ENCODE measurements at places on chromosomes 1 and 21.

DNA sequence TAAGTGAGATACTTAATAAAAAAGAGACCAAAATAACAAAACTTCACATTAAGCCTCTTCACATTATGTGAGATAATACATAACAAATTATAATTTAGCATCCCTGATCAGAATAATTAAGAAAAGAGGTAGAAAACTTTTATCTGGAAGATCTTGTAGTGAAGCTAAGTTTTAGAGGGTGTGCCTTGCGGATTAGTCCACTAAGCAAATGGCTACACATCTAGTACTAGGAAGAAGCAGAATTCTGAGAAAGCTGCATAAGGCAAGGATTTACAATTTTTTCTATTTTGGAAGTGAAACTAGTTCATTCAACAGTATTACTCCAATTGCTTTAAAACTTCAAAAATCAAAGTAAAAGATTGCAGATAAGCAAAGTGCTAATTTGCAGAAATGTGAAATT lies 3.5 kb downstream of the YOD1 start:
- no peak for DNase-seq

GRCh38 chr1:12121212-12122003 lies 45.4 kb upstream of the TNFRSF1B start:
- no peak for DNase-seq

DNA sequence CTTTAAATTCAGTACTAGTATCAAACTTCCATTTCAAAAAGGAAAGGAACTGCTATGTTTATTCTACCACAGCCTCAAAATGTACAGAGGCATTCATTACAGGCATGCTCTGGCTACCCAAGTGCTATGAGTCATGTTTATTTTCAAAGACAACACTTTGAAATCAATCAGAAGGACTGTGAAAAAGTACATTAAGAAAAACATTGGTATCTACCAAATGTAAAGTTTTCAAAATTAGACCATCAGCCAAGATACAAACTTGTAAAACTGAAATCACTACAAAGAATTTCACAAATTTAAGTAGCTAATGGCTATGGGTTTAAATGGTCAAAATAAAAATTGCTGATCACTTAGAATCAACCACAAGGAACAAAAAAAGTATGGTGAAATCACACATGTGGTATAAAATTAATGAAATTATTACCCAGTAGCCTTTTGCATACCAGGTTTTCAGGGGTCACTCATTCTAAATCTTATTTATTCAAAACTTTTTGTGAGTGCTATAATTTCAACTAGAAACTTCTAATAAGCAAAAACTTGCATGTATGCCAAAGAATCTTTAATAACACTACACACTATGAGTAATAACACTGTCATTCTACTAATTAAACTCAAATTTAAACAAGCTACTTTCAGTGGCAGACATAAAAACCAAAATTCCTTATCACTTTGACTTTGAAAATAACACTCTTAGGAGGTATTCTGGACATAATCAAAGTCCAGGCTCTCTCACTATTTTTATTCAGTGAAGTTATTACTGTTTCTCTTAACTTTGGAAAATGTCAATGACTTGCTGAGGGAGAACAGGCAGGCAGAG lies 49.2 kb downstream of the ENAH start:
- no peak for DNase-seq

GRCh38 chr1:215583185-215583749 lies 16.2 kb downstream of the KCTD3 start:
- no peak for DNase-seq

- no peak for DNase-seq
These were observed 238.4 kb upstream of the POU3F1 start for GRCh38 chr1:38284953-38285352.

DNA sequence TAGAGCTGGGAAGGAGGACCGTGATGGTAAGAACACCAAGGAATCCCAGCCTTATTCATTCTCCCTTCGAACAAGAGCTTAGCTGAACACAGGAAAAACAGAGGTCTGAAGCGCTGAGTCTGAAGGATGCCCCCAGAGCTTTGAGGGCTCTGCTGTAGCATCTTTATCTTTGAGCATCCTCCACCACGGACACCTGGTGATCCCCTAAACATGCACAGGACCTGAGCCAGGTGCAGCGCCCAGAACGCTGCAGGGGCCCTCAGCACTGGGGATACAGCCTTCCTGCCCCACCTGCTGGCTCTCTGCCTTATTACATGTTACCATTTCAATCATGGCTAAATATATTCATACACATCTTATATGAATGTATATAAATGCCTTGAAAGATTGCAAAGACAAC lies 7.7 kb upstream of the GPATCH4 start:
- no peak for DNase-seq

- no peak for DNase-seq
These were observed 1.5 kb upstream of the HDGF start for GRCh38 chr1:156752843-156753482.

DNA sequence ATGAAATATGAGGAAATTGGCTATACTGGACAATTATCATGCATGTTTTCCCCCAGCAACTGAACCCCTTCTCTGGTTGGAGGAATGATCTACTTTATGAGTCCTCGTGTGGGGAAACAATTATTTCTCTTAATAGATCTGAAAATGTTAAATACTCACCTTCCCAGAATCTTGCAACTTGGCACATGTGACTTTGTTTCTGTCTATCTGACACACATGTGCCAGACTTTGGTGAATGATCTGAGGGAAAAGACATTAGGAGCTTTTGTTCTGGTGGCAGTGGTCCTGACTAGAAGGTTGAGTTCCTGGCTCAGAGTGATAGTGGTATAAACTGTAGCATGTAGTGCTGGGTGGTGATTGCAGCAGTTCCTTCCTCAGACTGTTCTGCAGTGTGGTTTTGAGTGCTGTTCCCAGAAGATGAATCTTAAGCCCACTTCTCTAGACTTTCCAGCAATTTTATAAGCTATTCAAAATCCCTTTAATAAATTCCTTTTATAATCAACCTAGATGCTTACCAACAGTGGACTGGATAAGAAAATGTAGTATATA lies 59.3 kb upstream of the B3GALNT2 start:
- no peak for DNase-seq

DNA sequence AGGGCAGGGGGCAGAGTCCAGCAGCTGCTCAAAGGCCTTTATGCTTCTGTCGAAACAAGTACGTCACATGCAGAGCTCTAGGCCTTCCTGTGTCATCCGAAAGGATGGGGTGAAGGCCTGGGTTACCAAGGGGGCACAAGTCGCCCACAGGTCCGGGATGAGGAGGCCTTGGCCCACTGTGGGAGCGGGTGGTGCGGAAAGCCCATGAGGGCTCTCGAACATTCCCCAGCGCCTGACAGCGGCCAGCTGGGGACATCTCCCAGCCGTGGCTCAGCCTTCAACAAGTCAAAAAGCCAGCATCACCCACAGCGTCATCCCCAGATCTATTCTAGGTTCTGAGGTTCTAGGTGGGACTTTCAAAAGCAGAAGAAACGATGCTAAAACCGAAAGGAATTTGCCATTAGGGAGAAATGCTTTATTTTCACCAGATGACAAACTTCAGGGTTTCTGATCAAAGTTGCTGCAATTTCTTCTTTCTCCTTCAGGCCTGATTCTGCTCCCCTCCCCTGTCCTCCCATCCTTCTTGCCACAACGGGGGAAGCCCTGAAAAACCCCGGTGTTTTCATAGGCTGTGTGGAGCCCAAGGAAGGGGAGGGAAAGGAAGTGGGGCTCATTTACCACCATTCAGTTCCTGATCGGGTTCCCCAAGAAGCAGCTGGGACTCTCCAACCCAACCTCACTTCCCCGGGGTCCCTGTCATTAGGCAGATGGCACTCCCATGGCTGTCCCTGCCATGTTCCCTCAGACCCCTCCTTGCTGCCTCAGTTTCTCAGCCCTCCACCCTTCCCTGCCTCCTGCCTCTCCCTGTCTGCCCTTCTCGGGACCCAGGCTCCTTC lies 17.6 kb downstream of the GPR137B start:
- DNase-seq: no peak

- DNase-seq: no peak
These were observed 69.2 kb downstream of the SETD4 start for GRCh38 chr21:35991131-35991530.

DNA sequence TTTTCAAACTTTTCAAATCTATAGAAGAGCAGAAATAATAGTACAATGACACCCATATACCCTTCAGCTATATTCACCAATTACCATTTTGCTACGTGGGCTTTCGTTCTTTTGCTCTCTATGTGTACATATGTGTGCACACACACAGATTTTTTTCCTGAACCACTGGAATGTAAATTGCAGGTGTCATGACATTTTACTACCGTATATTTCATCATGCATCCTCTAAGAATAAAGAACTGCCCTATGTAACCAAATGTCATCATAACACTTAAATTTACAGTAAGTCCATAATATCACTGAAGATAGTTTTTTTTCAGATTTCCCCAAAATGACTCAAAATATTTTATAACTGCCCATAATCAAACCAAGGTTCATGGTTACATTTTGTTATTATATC lies 88.4 kb upstream of the GFI1 start:
- no peak for DNase-seq

- no peak for DNase-seq
These were observed 50.9 kb upstream of the C1orf198 start for GRCh38 chr1:230919207-230919606.

- DNase-seq: no peak
These were observed 45.7 kb upstream of the TSPAN2 start for GRCh38 chr1:115134850-115135480.

DNA sequence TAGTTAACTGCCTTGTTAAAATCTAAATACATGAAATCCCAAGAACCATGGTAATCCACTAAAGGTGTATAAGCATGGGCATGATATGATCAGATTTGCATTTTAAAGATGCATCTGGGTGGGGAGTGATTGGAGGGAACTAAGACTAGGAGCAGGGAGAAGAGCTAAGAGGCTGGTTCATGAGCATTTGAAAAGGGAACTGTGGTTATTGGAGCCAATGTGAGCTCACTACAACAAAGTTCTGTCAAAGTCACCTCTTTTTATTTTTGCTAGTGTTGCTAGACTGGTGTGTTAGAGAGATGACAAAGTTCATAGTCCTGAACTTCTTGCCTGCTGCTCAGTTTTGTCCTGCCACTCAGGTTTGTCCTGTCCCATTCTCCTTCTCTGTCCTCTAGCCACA lies 67.1 kb upstream of the LRRC8D start:
- no peak for DNase-seq

GRCh38 chr21:16215663-16216183 lies 485.9 kb downstream of the USP25 start:
- no peak for DNase-seq

DNA sequence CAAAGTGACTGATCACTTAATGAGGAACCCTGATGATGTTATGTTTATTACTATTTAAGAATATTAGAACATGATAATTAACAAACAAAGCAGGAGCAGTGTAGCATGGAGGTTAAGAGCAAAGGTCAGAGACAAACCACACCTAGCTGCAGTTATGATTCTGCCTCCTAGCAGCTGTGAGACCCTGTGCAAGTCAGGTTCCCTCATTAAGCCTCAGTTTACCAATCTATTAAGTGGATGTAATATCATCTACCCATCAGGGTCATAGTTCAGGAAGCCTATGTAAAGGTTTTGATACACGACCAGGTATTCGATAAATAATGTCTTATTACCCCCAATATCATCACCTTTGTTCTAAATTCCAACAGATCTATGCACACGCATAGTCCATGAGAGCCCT lies 32.0 kb downstream of the DUSP10 start:
- no peak for DNase-seq

- DNase-seq: no peak
These were observed 65.7 kb upstream of the CNTN2 start for GRCh38 chr1:204977318-204977717.

DNA sequence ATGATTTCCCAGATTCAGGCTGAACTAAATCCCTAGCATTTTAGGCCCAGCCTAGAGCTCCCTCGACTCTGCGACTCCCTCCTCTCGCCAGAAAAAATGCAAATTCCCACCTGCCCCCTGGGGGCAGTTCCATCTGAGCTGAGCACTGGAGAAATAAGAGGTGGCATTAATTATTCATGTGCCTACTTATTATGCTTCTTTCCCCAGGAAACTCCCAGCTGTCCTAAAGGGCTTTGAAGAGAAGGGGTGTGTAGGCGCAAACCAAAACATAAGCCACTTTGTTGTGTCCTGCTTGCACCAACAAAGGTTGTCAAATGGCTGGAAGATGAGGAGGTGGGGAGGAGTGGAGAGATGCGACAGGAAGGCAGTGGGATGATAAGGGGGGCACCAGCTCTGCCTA lies 41.4 kb upstream of the GOLT1A start:
- DNase-seq: no peak

- DNase-seq: no peak
These were observed 1301.4 kb downstream of the PLA2G4A start for GRCh38 chr1:188129856-188130838.

GRCh38 chr1:232487236-232487635 lies 142.7 kb downstream of the SIPA1L2 start:
- DNase-seq: no peak

DNA sequence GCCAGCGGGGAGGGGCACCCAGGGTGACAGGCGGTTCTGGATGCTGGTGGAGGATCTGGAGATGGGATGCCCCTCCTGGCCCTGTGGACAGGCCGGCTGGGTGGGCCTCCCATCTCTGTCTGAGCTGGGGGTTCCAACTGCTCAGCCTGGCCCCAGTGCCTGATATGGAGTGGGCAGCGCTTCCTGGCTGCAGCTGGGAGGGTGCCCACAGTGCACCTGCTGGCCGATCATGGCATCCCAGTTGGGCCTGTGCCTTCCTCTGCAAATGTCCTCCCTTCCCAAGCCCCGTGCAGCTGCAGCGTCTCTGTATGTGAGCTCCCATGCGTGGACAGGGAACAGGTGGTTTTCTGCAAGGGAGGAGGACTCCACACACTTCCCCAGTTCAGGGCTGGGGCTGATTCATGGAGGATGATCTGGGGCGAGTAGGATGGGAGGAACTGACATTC lies 2.1 kb downstream of the PFKL start:
- DNase-seq: no peak

- no peak for DNase-seq
These were observed 12.1 kb downstream of the CSTB start for GRCh38 chr21:43763901-43764523.

DNA sequence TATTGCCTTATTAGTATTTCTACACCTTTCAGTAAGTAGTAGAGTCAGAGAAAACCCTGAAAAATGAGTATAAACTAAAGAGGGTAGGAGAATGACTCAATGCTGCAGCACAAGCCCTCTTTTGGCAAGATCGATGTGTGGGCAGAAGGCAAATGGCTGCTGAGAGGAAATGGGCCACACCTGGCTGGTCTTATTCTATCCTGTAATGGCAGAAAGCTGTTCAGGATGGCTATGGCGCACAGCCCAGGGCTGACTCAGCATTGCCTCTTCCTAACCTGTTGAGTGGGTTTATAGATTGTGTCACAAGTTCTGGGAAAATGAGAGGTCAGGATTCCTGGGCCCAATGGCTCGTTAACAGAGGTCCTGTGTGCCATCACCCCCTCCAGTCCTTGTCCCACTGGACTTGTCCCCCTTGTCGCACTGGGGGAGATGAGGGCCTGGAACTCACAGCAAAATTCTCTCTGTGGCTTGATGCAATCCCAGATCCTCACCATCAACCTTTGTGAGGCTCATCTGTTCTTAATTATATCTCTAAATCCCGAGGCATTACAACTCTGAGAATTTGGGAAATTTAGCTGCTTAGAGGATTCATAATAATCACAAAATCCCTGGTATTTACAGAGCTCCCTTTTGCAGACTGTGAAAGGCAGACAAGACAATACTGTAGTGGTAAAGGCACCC lies 13.2 kb downstream of the HMGB4 start:
- peak; percentile 70 for DNase-seq

All from Ammon's horn (tissue), 1 donor.